CD4-positive, alpha-beta T cell treated with Interleukin-6 at 100 ng/mL for 8 hours (primary cell): ENCODE measurements at places on chromosomes 4 and X.

DNA sequence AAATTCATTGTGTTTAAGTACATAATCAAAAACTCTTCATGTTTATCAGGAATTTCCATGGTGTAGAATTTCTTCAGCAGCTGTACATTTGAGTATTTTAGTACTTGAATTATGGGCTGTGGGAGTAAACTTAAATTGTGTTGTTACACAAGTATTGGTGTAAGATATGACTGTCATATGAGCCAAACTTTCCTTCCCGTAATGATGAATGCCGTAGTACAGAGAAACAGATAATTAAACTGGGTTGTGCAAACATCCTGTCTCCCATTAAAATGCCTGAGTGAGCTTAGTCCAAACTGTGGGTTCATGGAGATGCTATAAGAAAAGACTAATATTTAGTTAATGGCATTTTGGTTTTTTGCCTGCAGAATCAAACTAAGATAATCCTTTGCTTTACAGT lies 159.2 kb downstream of the SLC4A4 start:
- no peak for DNase-seq

GRCh38 chrX:45323387-45323786 lies 122.7 kb upstream of the DIPK2B start:
- no peak for DNase-seq

DNA sequence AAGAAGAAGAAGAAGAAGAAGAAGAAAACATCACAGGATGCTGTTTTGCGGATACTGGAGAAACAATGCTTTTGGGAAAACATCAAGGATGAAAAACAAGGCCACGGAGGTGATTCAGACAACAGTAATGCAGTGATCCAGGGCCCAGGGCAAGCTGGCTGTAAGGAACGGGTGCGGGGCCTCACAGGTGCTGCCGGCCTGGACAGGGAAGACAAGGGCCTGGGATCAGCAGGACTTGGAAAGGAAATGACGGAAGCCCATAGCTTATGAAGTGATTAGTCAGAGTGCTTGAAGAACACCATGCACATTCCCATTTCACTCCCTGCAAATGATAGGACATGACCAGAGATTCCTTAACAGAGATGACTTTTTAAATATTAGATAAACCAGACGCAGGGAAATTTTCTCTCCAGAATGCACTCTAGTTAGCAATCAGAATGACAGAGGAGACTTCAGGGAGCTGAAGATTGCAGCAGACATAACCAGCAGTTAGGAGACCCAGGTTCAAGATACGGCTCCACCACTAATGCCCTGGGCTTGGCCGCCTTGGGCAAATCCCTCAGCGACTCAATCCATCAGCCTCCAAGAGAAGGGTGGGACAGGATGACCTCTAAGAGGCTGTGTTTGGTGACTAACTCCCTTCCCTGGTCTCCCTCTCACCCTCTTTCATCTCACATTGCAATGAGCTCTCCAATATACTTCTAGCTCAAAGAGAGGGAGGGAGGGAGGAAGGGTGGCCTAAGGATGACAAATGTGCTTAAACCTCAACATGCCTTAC lies 54.1 kb downstream of the APBB2 start:
- DNase-seq, result no peak

GRCh38 chrX:114582264-114582632 lies 1.6 kb upstream of the HTR2C start:
- DNase-seq, result no peak

DNA sequence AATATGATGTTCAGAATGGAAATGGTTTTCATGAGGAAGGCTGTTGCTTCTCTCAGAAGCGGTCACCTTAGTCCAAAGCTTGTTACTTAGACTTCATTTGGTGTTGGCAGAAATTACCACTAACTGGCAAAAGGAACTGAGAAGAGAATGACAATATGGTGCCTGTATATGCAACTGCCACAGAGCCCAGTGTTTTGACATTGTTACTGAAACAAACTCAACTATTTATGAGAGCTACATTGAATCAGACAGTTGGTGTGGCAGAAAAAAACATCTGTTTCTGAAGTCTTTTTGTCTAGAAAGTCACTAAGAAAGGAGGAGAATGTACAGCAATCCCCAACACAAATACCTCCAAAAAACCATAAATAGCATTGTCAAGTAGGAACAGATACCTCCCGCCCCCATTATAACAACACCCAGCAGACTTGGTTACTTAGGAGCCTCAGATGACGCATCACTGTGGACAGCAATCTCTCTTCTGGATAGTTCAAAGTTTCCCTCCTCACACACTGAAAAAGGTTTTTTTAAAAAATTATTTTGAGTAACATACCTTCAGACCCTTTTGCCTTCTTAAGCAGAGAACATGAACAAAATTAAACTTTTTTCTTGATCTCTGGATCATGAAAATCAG lies 92.2 kb downstream of the MAML3 start:
- DNase-seq, result no peak

DNA sequence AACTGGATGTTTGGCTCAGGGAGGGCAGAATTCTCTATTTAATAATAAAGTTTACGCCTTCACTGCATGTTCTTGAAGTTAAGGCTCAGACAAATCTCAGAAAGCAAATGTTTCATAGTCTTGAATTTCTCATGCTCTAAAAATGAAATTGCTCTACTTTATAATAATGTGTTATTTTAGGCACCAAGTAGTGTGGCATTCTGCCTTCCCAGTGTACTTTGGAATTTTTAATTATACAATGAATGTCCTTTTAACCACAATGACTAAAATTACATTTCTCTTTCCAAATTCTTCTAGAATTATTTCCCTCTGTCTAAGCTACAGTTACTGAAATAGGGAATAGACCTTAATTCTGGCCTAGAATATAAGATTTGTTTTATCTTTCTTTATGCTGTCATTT lies 97.9 kb upstream of the PDE5A start:
- no peak for DNase-seq

DNA sequence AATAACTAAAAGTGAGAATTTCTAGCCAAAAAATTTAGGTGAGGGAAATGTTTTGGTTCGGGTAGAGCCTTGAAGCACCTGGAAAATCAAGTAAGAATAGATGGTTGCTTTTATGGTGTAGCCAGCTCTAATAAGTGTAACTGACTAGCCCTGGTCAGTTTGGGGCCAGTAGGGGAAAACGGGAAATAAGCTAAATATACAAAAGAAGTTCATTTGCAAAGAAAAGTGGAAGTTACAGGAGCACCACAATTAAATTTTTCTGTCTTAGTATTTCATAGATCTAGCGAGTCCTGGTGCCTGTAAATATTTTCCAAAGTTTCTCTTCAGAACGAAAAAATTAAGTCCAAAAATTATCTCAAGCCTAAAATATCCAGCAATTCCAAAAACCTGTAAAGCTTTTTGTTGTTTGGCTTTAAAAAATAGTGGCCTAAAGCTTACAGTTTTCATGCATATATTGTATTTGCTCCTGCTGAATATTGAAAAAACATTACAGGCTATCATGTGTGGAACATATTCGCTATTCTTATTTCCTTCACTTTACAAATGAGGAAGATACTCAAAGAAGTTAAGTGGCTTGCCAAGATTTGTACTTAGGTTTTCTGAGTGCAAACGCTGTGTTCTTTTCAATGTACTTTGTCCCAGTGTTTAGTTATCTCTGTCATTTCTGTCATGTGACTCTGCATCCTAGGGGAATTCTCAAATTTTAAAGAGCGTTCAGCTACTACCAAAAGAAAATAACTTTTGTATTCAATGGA lies 7.3 kb upstream of the PTPN13 start:
- no peak for DNase-seq
